ENCODE measurements at places on chromosomes 6 and 20.

DNA sequence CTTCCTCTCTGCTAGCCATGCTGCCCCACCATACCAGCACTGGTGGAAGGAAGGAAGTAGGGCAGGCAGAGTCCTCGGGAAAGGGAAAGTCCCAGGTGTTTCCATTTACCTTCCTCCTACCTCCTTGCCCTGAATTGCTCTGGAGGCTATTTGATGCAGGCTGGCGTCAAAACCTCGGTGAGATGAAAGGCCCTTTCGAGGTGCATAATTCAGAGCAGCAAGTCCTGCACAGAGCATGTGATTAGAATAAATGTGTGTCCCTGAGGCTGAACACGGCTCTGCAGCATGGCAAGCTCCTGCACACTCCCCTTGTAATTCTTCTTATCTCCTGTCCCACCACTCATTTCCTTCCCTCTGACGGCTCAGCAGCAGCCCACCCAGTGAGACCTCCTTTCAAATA lies 98.7 kb upstream of the LRFN2 start:
- no peak for DNase-seq

- DNase-seq: no peak
Observed at GRCh38 chr6:18488004-18488403, 100.9 kb downstream of the RNF144B start.

- DNase-seq: no peak
Observed at GRCh38 chr6:53230775-53231467, 82.3 kb upstream of the GCM1 start.

- no peak for DNase-seq
Observed at GRCh38 chr6:52363228-52363867, 1.4 kb downstream of the PAQR8 start.

- no peak for DNase-seq
Observed at GRCh38 chr6:118122801-118123200, 215.7 kb downstream of the SLC35F1 start.

Data from inflammatory macrophage treated with lipopolysaccharide for 1 hour (primary cell).